ENCODE measurements at places on chromosomes 5 and 9. TPM values are rescaled to one million over a fixed set of nuclear protein-coding genes. Genes with fewer than 3 reads are reported as not detected.
A peak's percentile ranks its signal among the peaks of the same experiment; 100 is the strongest.

GRCh38 chr9:114829574-114830440 lies 24.0 kb upstream of the TNFSF15 start:
- H3K27me3 ChIP-seq = no peaks in the 10 kb centered on the region
- H3K27ac ChIP-seq = no peak overlapping the region
- no peaks in the 10 kb centered on the region for H3K4me1 ChIP-seq
- H3K4me3 ChIP-seq = no peak overlapping the region
- H3K36me3 ChIP-seq = no peaks in the 10 kb centered on the region
- no peak for DNase-seq

GRCh38 chr9:121156263-121156731 lies 45.4 kb downstream of the RAB14 start:
- no peak overlapping the region for H3K4me3 ChIP-seq
- no peaks in the 10 kb centered on the region for H3K27me3 ChIP-seq
- H3K4me1 ChIP-seq = peaks cover 12% of the 10 kb centered on the region
- peak overlapping the region; percentile 57 for H3K27ac ChIP-seq
- peaks cover 10% of the 10 kb centered on the region for H3K36me3 ChIP-seq

DNA sequence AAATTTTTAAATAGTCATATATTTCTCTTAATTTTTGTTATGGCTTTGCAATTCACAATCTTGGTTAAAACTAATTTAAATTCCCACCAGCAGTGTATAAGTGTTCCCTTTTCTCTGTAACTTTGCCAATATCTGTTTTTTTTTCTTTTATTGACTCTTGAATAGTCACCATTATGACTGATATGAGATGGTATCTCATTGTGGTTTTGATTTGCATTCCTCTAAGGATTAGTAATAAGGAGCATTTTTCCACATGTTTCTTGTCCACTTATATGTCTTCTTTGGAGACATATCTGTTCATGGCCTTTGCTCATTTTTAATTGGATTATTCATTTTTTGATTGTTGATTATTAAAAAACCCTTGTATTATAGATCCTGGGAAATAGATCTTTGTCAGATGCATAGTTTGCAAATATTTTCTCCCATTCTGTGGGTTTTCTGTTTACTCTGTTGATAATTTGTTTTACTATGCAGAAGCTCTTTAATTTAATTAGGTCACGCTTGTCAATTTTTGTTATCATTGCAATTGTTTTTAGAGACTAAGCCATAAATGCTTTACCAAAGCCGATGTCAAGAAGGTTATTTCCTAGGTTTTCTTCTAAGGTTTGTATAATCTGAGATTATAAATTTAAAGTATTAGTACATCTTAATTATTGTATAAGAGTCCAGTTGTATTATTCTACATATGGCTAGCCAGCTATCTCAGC lies 610.9 kb downstream of the CHSY3 start:
- no peaks in the 10 kb centered on the region for H3K27me3 ChIP-seq
- no peaks in the 10 kb centered on the region for H3K36me3 ChIP-seq
- H3K27ac ChIP-seq = no peak overlapping the region

GRCh38 chr9:110258690-110259091 lies 2.4 kb upstream of the TXN start:
- no peaks in the 10 kb centered on the region for H3K27me3 ChIP-seq
- H3K4me1 ChIP-seq = peaks cover 39% of the 10 kb centered on the region
- no peaks in the 10 kb centered on the region for H3K36me3 ChIP-seq
- no peak overlapping the region for H3K27ac ChIP-seq
- H3K4me3 ChIP-seq = no peak overlapping the region
- no peak for DNase-seq

GRCh38 chr5:57324181-57324580 lies 150.3 kb downstream of the GPBP1 start:
- no peaks in the 10 kb centered on the region for H3K4me1 ChIP-seq
- no peak for DNase-seq
- no peak overlapping the region for H3K27ac ChIP-seq
- H3K27me3 ChIP-seq = no peaks in the 10 kb centered on the region

DOK3 gene
- 0.25 TPM for total RNA-seq

VLDLR gene
- 28.7 TPM for total RNA-seq

AGXT2 gene
- not detected for total RNA-seq
